ENCODE measurements at places on chromosomes 1 and 21.

DNA sequence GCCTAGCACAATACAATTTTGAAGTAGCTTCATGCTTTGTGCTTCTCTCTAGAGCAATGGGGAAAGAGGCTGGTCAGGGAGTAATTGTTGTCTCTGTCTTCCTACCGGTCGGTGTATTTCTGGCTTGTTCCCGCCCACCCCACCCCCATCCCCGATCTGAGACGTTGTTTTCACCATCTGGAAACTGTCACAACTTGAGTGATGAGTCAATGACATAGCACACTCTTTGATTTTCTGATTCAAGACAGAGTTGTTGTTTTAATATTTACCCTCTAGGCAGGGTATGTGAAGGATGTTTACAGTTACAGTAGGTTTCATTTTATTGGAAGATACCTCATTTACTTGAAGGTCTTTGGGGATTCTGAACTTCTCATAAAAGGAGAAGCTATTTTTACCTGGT, 7.0 kb downstream of the IL12RB2 start:
- peak; percentile 85 for DNase-seq

DNA sequence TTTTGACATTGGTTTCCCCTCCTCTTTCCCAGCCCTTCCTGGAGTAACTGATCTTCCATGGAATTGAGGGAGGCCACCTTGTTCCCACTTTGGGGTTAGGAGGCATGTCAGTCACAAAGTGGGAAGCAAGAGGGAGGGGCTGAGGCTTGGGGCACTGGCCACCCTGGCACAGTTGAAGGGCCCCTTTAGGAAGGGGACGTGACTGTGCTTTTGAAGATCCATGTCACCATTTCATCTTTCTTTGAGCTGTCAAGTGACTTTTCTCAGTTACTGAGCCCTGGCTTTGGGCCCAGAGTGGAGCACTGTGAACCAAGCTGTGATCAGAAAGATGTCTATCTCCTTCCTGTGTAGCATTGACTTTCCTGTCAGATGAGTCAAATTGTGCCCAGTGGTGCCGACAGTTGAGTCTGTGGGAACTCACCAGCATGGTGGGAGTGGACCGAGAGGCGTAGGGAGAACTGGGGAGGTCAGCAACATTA, 38.5 kb upstream of the TDRD10 start:
- peak; percentile 90 for DNase-seq

DNA sequence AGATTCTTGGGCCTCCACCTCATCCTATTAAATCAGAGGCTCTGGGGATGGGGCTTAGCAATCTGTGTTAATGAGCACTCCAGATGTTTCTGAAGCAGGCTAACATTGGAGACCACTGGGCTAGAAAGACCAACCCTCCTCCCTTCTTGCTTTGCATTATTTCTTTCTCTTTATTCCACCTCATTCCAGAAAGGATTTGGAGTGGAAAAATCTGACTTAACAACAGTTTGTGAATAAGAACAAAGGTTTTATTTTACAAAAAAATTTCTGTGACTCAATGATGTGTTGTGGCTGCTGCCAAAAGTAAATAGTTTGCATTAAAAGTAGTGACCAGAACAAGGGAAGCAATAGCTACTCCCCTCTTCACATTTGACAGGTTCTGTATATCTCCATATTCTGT, 79.4 kb downstream of the TGFB2 start:
- no peak for DNase-seq

DNA sequence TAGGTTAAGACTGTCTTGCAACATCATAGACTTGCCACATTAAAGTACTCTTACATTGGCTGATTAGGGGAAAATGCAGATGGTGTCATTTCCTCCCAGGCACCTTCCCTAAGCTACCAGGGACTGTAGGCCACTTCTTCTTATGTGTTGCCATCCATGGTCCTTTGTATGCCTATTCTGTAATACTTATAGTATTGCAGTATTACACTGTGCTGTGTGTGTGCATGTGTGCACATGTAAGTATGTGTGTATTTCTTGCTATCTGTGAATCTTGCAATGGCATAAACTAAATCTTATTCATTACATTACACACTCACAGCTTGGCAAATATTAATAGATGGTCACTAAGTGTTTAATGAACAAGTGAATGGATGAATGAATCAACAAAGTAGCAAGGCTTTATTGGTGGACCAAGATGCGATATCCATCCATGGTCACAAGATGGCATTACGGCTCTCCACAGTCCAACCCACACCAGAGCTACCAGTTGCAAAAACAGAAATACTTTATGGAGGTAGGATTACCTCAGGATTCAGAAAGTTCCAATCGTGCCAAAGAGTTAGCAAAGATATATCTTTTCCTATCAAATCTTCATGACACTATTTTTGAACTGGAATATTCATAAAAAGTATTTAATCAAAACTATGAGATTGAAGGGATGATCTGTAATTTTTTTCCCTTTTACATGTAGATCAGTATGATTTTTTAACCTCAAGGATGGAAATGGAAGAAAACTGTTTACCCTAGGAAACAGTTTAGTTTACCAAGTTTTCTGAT, 160.2 kb downstream of the DENND1B start:
- no peak for DNase-seq

DNA sequence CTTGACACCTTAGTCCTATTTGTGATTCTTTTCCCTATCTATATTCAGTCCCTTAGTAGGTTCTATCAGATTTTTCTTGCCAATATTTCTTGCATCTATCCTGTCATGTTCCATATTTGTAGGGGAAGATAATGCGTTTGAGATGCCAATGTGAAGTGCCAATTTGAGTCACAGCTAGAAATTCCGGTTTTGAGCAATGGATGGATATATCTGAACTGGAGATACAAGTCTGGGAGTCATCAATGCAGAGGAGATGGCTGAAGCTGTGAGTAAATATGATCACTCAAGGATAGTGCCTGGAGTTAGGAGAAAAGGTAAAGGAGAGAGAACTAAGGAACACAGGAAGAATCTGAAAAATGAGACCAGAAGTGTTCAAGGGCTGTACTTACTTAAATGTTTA, 93.8 kb downstream of the COQ8A start:
- no peak for DNase-seq

DNA sequence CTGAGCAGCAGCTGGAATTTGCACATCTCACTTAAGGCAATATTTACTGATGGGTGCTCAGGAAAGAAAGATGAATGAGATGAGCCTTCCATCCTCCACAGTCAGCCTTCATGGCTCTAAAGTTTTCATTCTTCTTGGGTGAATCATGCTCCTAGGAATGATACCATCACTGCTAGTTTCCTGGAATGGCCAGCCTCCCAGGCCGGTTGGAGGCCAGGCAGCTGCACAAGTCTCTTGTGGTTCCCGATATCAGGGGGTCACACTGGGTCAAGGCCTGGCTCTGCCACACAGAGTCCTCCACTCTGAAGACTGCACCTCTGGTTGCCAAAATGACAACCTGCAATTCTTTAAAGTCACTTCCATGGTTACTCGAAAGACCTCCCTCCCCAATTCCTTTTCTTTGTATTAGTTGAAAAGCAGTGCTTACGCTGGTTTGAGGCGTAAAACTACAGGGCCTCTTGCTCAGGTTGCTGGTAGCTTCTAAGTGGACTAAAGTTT, 46.2 kb upstream of the PALMD start:
- DNase-seq, result no peak

GRCh38 chr1:205701420-205701819, 21.1 kb upstream of the SLC45A3 start:
- DNase-seq, result no peak
